ENCODE measurements at places on chromosomes 2 and 18.

DNA sequence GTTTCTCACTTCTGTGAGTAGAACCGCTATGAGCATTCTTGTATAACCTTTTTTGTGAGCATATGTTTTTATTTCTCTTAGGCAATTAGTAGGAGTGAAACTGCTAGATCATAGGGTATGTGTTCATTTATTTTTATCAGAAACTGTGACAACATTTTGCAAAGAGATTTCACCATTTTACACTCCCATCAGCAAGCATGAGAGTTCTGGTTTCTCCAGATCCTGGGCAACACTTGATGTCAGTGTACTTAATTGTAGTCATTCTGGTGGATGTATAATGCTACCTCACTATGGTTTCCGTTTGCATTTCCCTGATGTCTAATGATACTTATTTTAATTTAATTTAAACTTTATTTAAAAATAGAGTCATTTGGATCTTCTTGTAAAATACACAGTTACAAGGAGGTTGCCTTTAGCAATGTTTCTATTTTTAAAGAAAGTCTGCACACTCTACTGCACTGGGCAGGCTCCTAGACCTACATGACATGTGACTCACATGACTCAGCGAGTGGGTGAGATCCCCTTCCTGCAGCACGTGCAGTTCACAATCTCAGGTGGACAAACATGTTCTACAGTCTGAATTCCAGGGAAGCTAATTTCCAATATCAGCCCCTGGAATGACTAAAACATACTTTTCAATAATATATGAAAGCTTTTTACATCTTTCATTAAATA, 127.0 kb upstream of the BCL2L11 start:
- DNase-seq = no peak

DNA sequence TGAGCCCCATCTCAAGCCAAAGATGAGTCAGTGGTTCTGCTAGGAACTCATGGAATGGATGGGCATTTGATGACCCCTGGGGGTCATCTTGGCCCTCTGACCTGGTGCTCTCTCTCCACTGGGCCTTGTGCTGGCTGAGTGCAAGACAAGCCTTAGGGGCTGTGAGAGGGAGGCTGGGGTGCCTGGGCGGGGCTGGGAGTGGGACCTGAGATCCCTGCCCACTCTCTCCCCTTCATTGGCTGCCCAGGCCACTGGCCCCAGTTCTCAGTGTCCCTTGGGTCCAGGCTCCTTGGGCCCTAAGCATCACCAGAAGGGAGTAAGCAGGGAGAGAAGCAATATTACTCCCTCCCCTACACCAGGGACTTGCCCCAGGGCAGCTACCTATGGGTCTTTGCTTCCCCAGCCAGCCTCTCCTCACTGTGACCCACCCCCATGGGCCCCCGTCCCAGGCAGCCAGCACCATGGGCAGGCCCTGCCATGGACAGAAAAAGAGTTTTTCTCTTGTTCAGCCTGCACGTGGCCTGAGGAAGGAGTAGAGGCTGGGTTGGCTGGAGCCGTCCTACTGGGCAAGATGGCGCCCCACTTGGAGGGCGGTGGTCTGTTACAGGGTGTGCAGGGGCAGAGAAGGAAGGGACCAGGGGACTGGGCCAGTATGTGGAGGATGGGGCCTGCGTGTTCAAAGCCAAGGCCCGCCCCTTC, 33.6 kb downstream of the ATOH8 start:
- DNase-seq = no peak

- DNase-seq = peak; percentile 68
Observed at GRCh38 chr2:3001615-3002560, 375.7 kb downstream of the EIPR1 start.

DNA sequence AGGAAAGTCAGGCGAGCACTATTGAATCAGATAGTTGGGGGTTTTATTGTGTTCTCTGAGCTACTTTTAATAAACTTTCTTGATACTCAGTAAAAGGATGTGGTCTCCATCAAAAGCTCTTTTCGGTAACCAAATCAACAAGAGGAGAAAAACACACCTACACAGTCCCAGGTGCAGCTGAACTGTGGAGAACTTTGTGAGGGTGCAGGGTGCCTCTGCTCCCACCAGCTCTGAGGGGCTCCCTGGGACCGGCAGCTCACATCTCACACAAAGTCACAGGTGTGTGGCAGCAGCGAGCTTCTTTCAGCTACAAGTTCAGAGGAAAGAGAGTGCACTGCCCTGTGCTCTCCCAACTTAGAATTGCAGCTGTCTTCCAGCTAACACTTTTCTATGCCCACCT, 650.4 kb downstream of the RNF144A start:
- no peak for DNase-seq

GRCh38 chr2:215107216-215108056, 31.0 kb downstream of the ABCA12 start:
- DNase-seq = no peak

DNA sequence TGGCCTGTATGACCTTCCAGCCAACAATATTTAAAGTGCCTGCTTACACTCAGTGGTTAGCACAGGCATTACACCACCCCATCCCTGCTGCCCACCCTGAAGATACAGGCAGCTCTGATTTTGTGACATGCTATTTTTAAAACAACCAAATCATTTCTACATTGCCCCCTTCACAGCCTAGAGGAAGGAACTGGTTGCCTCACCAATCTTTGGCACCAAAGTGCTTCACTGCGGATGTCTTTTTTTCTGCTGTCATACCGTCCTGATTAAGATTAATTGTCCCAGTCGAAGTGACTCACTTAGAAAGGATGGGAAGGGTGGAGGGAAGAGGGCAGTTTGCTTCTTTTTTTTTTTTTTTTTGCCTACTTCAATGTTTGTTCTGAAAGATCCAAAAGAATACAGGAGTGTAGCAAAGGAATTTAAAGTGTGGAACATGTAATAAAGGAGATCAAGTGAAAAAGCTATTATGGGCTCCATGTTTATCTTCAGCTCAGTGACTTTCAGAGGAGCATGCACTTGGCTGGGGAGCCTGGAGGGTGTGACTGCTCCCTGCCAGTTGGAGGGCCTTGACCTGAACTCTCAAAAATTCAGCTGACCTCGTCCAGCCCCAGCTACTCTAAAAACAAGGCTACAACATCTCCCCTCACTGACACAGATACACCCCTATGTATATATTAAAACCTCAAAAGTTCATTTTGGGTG, 501.1 kb upstream of the TNP1 start:
- no peak for DNase-seq

GRCh38 chr2:120896901-120897300, 161.2 kb downstream of the GLI2 start:
- no peak for DNase-seq

- no peak for DNase-seq
Observed at GRCh38 chr2:180630756-180631155, 349.6 kb upstream of the UBE2E3 start.

DNA sequence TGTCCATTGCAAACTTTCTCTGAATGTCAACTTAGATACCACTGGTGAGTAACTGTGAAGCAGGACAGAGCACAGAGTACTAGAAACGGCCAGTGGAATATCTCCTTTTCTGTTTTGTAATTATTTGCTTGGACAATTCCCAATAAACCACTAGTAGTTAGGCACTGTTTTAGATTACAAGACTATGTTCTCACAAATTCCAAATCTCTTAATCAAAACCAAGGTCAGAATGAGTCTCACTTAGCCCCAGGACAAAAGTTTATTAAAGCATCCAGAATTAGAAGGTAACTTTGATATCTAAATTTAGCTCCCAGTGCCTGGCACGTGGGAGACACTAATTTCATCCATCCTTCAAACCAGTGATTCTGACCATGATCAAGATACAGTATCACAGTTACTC, 89.0 kb downstream of the ZNF521 start:
- DNase-seq = no peak

DNA sequence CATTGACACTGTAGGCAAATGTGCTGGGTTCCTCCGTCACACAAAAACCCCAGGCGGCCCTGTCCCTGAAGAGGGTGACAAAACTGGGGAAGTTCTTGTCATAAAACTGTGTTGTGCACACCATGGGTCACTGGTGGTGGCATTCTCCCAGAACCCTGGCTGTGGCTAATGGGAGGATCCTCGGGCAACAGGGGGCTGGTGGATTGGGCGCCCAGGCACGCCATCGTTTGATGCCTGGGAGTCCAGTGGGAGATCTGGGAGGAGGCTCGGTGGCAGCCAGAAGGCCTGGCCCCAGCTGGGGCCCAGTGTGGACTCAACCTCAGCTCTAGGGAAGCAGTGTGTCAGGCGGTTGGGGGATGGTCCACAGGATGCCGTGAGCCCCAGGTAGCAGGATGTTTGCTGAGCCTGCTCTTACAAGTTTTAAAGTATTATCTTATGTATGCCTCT, 140.7 kb downstream of the ACOXL start:
- no peak for DNase-seq

- DNase-seq = no peak
Observed at GRCh38 chr2:113015655-113016054, 10.4 kb downstream of the IL36A start.

DNA sequence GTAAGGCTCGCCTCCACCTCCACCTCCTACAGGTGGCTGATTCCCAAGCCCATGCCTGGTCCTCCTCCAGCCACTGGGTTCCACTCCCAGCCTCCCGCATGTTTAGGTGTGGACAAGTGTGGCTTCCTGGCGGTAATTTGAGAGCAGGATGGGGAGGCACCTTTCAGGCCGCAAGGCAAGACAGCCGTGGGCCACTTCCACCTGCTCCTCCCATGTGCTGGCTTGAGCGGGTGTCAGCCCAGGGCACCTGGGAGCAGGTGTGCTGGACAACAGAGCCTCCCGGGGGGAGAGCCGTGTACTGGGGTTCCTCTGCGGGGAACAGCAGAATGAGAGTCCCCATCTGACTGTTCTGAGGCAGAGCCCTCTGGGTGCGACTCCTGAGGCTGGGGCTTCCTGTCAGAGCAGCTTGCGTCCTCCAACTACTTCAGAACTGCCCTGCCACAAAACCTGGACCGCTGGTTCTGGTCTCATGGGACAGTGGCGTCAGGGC, 83.9 kb downstream of the TPO start:
- no peak for DNase-seq

- DNase-seq = no peak
Observed at GRCh38 chr2:64165706-64166105, 21.5 kb upstream of the PELI1 start.

DNA sequence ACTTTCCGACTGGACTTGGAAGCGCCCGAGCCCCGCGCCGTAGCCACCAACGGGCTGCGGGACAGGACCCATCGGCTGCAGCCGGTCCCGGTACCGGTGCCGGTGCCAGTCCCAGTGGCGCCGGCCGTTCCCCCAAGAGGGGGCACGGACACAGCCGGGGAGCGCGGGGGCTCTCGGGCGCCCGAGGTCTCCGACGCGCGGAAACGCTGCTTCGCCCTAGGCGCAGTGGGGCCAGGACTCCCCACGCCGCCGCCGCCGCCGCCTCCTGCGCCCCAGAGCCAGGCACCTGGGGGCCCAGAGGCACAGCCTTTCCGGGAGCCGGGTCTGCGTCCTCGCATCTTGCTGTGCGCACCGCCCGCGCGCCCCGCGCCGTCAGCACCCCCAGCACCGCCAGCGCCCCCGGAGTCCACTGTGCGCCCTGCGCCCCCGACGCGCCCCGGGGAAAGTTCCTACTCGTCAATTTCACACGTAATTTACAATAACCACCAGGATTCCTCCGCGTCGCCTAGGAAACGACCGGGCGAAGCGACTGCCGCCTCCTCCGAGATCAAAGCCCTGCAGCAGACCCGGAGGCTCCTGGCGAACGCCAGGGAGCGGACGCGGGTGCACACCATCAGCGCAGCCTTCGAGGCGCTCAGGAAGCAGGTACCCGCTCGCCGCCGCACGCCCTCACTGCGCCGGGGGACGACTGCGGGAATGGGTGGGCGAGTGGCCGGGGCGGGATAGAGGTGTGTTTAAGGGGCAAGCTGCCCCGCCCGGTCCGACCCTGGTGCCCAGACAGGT, 713 bp downstream of the ATOH8 start:
- DNase-seq = no peak

DNA sequence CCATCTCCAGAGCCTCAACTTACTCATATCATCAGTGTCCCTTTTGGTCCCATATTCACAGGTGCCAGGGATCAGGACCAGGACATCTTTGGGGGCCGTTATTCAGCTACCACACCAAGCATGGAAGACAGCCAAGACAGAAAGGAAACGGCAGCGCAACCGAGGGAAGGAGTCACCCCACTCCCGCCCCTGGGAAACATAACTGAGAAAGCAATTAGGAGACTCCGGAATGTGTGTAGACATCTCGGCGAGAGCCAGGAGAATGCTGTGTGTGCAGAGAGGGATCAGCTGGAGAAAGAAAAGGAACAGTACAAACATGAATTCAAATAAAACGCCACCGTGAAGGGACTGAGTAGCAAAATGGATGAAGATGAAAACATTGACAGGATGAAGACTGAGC, 13.4 kb upstream of the BOK start:
- no peak for DNase-seq

- no peak for DNase-seq
Observed at GRCh38 chr2:77566582-77566981, 44.4 kb upstream of the LRRTM4 start.

GRCh38 chr2:99886418-99886817, 256.0 kb downstream of the AFF3 start:
- no peak for DNase-seq

DNA sequence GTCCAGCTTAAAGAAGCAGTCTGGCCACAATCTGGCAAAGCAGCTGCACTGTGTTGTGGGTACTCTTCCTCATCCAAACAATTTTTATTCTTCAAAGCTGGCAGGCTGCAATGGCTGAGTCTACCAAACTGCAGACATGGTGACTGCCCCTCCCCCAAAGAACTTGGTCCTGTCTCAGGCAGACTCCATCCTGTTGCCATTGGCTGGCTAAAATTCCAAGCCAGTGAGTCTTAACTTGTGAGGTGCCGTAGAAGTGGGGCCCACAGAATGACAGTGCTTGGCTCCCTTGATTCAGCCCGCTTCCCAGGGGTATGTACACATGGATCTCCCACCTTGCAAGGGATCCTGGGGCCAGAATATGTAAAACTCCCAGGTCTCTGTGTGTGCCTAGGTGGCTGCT, 14.5 kb upstream of the NXPH2 start:
- DNase-seq = no peak

GRCh38 chr2:3126911-3127621, 250.6 kb downstream of the EIPR1 start:
- DNase-seq = no peak

DNA sequence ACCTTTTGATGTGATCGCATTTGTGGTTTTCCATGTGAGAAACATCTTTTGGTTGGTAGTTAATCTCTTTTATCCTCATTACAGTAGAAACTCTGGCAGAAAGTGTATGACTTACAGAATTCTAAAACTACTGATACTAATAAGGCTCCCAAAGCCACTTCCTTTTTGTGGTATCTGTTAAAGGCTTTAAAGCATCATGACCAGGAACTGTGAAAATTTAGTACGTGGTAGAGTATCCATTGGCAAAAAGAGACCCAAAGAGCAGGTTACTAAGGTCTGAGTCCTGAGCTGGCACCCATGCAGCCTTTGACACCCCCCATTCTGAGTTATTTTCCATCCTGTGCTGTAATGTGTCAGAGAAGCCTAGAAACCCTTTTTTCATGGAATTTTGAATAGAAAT, 94.5 kb downstream of the DPP4 start:
- DNase-seq = no peak

DNA sequence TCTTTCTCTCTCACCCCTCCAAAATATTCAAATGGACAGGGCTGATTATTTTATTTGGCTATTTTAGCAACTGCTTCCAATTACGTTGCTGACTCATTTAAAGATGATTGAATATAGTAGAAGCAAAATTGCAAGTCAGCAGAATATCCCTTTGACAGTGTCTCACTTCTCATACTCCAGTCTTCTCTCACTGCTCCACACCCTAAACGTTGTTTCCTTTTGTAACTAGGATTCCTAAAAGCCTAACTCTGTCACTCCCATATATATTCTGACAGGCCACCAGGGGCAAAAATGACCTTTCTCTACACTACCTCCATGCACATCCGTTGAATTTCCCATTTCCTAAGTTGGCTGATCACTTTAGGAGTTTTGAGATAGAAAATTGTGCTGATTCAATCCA, 351.1 kb downstream of the RND3 start:
- DNase-seq = no peak
